Stimulated activated CD4-positive, alpha-beta T cell treated with anti-CD3 and anti-CD28 coated beads, Interleukin-12 subunit alpha, Interleukin-12 subunit beta, amount 100 ng/mL, for 24 hours (primary cell): ENCODE measurements at places on chromosomes 5 and 9.

- DNase-seq, result no peak
Observed at GRCh38 chr9:72995131-72996024, 42.5 kb upstream of the ALDH1A1 start.

DNA sequence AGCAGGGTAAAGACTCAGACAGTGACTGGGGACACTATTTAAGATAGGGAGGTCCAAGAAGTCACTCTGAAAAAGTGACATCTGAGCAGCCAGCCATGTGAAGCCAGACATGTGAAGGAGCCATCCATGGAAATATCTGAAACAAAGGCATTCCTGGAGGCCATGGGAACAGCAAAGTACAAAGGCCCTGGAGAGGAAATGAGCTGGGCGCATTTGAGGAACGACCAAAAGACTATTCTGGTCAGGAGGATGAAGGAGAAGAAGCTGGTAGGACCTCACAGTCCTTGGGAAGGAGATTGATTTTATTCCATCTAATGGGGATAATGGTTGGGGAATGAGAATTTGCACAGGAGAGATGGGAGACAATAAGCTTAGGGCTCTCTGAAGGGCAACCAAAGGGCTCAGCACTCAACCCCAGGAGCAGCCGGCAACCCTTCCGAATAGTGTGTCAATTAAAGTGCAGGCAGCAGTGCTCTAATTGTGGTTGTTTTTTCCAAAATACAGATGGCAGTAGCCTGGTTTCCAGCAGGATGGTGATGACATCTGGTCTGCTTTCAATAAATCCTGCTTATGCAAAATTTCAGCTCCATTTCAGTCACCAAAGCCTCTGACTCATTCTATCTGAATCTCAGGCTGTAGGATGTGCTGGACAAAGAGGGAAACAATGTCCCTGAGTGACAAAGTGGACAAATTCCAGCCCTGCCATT is 26.7 kb downstream of the FOXI1 start:
- no peak for DNase-seq

GRCh38 chr5:176851380-176851779 is 41.0 kb downstream of the UNC5A start:
- DNase-seq, result no peak

GRCh38 chr9:82777366-82777765 is 285.6 kb downstream of the RASEF start:
- DNase-seq, result no peak

DNA sequence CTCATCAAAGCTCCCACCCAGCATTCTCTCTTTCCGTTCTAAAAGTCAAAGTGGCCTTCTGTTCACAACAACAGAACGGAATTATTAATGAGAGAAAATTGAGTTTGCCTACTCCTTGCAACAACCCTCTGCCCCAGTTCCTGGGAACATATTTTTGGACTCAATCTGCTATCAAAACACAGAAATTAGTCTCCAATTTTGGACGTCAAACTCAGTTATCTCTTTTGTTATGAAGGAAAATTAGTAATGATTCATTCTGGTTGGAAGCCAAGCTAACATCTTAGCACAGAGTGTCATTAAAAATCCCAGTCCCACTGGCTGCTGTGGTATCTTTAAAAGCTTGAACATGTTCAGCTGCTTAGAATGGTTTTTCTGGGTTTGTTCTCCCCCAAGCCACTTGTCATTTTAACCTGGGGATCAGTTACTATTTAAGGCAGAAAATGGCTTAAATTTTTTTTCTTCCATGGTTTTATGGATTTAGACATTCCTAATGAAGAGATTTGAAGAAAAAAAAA is 343.2 kb downstream of the TRIM32 start:
- no peak for DNase-seq

DNA sequence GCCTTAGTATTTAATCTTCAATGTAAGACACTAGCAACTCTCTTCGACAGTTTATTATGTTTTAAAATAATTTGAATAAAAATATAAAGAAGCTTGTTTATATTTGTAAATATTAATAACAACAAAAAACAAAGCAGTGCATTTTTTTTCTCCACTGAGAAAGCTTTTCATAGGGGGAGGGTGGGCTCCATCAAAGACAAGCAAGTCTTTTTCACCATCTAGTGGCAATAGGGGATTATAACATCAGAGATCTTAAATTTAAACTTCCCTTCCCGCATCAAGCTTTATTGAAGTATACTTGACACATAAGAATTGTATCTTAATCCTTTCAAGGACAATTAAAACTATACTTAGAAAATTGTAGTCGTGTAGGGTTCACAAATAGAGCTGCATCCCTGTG is 9.3 kb upstream of the OR13F1 start:
- no peak for DNase-seq

DNA sequence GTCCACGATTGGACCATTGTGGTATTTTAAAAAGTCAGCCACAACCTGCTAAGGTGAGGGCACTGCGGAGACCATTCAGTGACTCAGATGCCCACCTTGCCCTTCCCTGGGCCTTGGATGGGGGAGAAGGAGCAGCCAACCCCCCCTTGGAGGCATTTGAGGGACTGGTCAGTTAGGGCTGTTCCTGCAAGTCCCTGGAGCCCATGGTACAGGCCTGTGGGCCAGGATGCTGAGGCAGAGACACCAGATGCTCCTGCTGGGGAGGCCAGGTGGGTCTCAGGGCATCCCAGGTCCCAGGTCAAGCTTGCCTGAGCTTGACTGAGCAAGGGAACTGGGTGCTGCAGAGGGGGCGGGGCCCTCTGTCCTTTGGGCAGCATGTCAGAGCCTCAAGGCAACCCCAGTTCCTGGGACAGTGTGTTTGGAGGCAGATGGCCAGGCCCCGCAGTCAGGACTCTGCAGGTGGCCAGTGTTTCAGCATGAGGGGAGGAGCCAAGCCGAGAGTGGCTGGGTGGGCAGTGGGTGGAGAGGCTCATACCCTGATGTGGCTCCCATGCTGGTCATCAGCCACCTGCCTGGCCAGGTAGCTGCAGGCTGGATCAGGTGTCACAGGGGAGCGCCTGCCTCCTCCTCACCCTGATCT is 27.5 kb downstream of the SLC6A3 start:
- no peak for DNase-seq

DNA sequence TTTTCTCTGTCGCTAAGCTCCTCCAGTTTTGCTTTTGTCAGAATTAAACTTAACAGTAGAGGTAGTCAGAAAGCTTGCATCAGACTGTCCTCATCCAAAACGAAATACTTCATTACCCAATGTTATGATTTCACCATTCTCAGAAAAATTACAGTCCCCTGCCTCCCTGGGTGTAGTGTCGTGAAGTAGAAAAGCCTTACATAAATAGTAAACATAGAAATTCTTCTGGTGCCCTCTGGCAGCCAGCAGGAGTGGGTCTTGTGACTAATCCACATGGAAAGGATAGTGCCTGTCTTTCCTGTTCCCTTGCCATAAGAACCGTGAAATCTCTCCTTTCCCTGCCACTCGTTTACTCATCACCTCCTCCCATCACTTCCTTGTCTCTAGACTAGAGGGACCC is 230.6 kb downstream of the GNA14 start:
- DNase-seq, result no peak

DNA sequence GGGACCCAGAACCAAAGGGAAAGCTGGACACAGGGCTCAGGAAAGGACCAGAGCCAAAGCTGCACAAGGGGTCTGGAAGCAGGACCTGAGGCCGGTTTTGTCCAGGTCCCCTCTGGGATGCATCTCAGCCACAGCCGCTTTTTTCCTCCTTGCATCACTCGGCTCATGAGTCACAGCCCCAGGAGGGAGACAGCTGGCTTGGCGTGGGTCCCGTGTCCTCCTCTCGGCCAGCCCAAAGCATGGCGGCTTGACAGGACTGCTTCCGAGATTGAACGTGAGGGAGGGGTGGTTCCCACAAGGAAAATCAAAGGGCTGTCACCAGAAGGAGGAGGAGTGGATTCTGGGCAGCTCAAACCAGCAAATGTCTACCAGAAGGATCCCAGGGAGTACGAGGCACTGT is 56.7 kb upstream of the CPLX2 start:
- DNase-seq, result no peak

DNA sequence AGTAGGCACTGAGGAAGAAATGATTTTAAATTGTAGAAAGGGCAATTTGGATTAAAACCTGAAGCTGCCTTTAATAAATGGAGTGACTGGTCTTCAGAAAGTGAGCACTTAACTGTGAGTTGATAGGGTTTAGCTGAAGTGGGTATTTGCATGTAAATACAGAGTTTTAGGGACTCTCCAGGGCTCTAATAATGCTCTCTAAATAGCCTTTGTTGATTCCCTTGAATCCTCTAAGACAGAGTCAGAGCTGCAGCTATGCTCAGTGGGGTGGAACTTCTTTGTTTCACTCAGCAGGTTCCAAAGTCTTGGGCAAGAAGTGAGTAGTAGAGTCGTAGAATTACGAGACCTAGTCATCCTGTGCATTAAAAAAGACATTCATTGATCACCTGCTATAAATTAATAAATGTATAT is 21.4 kb downstream of the GLRA1 start:
- DNase-seq, result no peak

DNA sequence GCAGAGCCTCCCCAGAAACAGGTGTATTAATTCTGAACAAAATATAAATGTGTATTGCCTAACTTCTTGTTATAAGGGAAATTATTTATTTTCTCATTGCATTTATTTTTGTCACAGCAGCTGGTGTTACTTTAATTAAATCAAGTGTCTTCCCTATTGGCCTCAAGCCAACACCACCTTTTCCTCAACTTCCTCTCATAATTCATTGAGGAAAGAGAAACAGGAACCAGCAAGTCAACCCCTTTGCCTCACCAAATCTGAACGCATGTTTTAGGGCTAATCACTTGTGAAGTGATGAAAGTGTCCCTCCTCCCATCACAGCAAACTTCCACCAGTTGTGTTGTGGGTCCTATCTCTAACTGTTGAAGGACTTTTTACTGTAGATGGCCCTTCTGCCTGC is 73.1 kb downstream of the DIRAS2 start:
- no peak for DNase-seq

DNA sequence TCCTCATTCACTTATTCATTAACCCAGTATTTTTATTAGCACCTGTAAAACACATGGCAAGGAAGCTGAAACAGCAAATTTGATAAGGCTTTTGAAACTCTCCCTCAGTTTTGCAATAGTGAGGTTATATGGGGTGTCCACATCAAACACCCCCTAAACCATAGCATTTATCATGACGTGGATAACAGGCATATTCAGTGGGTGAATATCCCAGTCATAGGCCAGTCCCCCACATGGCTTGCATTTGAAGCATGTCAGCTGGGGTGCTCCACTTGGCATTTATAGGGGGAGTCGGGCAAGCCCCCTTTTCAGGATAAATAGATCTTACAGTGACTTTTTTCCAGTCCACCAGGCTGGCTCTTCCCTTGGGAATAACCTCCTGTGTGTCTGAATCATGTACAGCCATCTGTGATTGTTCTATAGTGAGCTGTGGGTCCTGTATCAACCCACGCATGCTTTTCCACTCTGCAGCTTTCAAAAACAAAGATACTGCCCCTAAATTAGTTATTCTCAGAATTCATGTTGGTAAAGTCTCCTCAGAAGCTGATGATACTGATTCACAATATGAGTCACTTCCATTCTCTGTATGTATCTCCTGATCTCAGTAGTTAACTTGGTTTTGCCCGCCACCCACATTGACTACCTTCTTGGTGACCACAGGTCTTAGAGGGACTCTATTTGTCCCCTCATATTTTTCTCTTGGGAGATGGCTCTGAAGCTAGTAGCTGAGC is 84.4 kb upstream of the SPIN1 start:
- DNase-seq, result peak; percentile 43

DNA sequence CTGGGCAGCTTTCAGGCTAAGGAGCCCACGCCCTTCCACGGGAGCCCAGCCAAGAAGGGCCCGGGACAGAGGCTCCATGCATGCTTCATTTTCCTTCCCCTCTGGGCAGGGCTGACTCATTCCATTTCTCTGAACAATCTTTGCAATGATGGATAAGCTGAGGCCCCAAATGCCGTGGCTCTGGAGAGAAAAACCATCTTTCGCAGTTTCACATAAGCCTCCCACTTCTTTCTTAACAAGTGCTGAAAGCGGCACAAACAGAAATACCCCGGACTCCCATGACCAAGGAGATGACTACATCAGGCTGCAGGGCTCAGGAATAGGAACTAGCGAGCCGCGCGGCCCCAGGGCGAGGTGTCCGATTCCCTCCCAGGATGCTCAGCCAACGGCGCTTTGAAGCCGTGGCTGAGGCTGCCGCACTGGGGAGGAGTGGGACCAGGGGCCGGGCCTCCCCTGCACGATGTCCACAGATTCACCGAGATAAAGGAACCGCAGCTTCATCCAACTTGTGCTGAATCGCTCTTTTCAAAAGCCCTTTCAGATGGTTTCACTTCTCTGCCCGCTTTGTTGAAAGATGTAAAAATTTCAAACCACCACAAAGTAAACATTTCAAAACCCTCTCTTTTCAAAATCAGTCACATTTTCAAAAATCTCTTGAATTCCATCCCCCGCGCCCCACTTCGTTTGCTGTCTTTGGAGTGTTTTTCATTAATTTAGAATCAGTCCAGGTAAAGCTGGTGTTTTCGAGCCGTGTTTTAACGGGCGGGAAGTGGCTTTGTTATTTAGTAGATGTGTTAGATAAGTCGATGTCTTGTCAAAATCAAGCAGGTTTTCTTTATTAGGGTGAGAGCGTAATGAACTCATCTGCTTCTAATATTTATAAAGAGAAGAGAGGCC is 96.5 kb upstream of the LMX1B start:
- DNase-seq, result no peak

GRCh38 chr9:115291841-115292240 is 173.9 kb upstream of the TNC start:
- no peak for DNase-seq

- no peak for DNase-seq
Observed at GRCh38 chr9:1235650-1236049, 185.5 kb downstream of the DMRT2 start.

- DNase-seq, result no peak
Observed at GRCh38 chr5:146009020-146009419, 72.6 kb downstream of the SH3RF2 start.

DNA sequence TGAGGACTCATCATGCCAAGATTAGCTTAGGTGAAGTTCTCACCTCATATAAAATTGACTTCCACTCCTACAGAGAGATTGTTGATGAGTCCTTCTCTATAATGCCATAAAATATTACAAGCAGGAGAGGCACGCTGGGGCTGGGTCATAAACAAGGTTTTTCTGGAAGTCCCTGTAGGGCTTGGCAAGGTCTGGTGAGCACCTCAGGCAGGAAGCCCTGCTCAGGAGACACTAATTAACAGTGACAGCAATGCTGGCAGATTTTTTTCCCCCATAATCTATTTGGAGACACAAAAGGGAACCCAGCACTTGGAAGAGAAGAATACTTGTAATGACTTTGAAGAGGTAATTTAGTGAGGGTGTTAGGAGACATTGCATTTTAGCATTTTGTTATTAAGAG is 118.7 kb downstream of the DIRAS2 start:
- DNase-seq, result no peak

DNA sequence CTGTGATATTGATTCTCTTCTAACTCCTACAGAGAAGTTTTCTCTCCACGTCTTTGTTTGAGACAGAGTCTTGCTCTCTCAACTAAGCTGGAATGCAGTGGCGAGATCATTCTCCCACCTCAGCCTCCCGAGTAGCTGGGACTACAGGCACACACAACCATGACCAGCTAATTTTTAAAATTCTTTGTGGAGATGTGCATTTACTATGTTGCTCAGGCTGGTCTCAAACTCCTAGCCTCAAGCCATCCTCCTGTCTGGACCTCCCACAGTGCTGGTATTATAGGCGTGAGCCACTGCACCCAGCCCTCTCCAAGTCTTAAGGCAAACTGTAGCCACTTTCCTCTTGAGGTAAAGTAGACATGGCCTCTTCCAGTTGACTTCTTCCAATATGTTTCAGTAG is 72.2 kb downstream of the SNX18 start:
- DNase-seq, result no peak
